ENCODE measurements at places on chromosomes 1 and 21.

DNA sequence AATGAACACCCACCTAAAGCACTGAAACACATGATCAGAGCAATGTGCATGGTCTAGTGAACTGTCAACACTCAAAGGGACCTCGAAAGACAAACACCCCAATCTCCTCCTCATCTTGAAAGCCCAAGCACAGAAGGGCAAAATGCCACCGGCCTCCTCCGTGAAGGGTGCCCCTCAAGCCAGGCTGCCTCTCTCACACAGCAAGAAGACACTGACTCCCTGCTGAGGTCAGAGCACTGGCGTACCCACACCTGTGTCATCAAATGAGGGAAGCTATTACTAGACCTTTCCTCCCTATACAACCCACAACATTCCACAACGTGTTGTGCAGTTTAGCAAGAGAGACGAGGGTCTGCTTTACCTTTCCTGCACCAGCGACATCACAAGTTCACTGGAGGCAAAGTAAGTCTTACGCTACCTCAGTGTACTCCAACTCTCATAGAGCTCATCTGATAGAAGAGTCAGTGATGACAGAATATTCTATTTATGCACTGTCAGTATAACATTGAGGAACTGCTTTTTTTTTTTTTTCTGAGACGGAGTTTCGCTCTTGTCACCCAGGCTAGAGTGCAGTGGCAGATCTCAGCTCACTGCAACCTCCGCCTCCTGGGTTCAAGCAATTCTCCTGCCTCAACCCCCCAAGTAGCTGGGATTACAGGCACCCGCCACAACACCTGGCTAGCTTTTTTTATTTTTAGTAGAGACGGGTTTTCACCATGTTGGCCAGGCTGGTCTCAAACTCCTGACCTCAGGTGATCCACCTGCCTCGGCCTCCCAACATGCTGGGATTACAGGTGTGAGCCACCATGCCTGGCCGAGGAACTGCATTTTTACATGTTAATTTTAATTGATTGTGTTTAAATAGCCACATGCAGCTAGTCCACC is 3.3 kb downstream of the SH3BP5L start:
- no peak for DNase-seq

GRCh38 chr1:51270751-51271150 is 34.7 kb downstream of the RNF11 start:
- DNase-seq = no peak

- no peak for DNase-seq
Measured at GRCh38 chr1:59692591-59692990, 122.2 kb upstream of the HOOK1 start.

- no peak for DNase-seq
Measured at GRCh38 chr1:31605908-31606427, 11.5 kb upstream of the HCRTR1 start.

GRCh38 chr1:25642574-25643108 is 26.1 kb downstream of the MAN1C1 start:
- DNase-seq = no peak

GRCh38 chr21:29305561-29305960 is 6.8 kb downstream of the BACH1 start:
- DNase-seq = no peak

- no peak for DNase-seq
Measured at GRCh38 chr1:51071291-51072042, 30.6 kb upstream of the C1orf185 start.

- DNase-seq = no peak
Measured at GRCh38 chr1:8294170-8294697, 23.7 kb upstream of the SLC45A1 start.

- DNase-seq = no peak
Measured at GRCh38 chr21:35571910-35572309, 488.4 kb downstream of the SETD4 start.

- DNase-seq = no peak
Measured at GRCh38 chr1:49728377-49728776, 295.4 kb downstream of the AGBL4 start.

DNA sequence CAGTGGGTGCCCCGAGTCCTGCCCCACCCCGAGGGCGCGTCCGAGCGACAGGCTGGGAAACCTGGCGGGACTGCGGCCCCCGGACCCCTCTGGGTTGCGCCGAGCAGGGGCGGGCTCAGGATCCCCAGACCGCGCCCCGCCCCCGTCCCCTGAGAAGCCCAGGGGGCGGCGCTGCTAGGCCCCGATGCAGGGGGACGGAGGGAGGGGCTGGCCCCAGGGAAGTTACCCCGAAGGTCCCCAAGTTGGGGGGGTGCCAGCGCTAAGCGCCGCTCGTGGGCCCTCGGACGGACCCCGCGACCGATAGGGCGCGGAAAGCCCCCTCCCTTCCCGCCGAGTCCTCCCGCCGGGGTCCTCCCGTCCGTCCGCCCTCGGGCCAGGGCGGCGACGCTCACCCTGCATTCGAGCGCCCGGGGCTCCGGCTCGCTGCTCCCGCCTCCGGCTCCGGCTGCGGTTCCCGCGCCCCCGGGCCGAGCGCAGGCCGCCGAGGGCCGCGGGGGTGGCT is 414 bp downstream of the GPR153 start:
- DNase-seq = no peak

GRCh38 chr1:159581422-159581821 is 6.2 kb upstream of the APCS start:
- no peak for DNase-seq

- DNase-seq = no peak
Measured at GRCh38 chr1:54967372-54967771, 13.1 kb upstream of the TMEM61 start.

GRCh38 chr1:93447481-93448291 is at the start of gene FNBP1L:
TSS of gene FNBP1L (plus strand) at chr1:93448118. CDS start at chr1:93448282, 164 bp downstream.
- DNase-seq = peak; percentile 77

- DNase-seq = no peak
Measured at GRCh38 chr1:218341325-218341724, 3.8 kb upstream of the TGFB2 start.

DNA sequence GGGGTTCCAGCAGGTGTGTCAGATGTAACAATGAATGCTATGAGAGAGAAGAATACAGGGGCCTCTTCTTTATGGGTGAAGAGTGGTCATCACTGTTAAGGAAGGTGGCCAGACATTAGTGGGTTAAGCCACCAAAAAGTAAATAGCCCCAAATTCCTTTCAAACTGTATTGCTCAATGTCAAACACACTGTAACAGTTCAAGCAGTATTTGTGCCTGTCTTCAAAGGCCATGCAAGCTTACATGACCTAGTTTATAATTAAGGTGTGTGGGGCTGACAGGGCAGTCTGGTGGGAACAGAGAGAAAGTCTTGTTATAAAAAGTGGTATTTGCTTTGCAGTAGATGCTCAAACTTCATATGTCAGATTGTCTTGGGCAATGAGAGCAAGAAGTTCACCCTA is 18.5 kb downstream of the CHIT1 start:
- no peak for DNase-seq

GRCh38 chr1:45516036-45516435 is 5.6 kb downstream of the PRDX1 start:
- DNase-seq = no peak

DNA sequence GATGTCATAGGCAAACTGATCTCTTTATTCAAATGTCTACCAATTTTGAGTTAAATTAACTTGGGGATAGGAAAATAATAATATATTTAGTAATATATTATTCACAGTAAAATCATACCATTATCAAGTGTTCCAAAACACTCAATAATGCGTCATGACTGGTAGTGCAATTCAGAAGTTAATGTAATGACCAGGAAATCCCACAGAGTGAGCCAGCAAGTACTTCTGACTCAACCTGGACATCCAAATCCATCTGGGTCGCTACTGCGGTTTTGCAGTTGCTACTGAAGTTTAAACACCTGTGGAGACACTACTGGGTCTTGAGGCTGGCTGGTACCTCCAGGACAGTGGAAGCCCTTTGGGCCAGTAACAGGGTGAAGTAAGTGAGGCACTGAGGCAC is 44.8 kb downstream of the DPYD start:
- no peak for DNase-seq

- peak; percentile 55 for DNase-seq
Measured at GRCh38 chr1:113874012-113874879, 2.7 kb upstream of the PTPN22 start.

- DNase-seq = no peak
Measured at GRCh38 chr21:38837806-38838461, 32.2 kb downstream of the ETS2 start.

GRCh38 chr1:2108213-2108876 is 58.1 kb downstream of the PRKCZ start:
- no peak for DNase-seq

DNA sequence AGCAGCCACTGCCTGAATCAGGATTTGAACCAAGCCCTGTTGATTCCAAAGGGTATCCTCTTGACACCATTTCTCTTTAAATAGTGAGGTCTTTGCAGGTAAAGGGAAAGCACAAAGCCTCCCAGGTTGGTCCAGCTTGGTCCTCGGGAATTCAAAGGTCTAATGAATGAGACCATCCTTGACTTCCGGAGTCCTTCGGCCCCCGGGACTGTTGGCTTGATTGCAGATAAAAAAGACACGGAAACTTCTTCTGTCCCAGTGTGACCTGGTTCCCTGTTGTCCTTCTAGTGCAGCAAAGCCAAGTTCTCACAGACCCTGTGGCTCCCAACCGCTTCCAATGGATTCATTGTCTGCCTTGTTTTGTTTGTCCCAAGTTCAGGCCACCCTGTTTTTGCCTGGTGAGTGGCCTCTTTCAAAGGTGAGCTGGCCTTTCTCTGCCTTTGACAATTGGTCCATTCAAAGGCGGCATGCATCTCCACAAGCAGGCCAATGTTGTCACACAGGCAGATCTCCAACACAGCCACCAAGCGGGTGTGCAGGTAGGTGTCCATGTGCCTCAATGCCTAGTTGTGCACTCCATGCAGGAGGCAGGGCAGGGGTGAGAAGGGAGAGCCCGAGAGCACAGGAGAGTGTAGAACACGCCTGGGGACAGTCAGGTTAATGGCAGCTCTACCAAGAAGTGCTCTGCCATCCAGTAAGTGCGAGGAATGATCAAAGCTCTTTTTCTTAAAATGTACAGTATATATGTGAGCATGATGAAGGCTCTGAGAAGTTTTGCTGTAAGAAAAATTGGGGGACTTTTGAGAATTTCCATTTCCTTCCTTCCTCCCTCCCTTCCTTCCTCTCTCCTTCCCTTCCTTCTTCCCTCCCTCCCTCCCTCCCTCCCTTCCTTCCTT is 82.1 kb upstream of the ZBTB40 start:
- DNase-seq = no peak

GRCh38 chr1:40386796-40387195 is 13.3 kb downstream of the SMAP2 start:
- no peak for DNase-seq

- no peak for DNase-seq
Measured at GRCh38 chr1:94731891-94732290, 88.3 kb upstream of the SLC44A3 start.
